ENCODE measurements at places on chromosomes 3 and 15.
A peak's percentile ranks its signal among the peaks of the same experiment; 100 is the strongest.

GRCh38 chr3:147132168-147132567, 274.2 kb downstream of the ZIC4 start:
- no peak for DNase-seq

DNA sequence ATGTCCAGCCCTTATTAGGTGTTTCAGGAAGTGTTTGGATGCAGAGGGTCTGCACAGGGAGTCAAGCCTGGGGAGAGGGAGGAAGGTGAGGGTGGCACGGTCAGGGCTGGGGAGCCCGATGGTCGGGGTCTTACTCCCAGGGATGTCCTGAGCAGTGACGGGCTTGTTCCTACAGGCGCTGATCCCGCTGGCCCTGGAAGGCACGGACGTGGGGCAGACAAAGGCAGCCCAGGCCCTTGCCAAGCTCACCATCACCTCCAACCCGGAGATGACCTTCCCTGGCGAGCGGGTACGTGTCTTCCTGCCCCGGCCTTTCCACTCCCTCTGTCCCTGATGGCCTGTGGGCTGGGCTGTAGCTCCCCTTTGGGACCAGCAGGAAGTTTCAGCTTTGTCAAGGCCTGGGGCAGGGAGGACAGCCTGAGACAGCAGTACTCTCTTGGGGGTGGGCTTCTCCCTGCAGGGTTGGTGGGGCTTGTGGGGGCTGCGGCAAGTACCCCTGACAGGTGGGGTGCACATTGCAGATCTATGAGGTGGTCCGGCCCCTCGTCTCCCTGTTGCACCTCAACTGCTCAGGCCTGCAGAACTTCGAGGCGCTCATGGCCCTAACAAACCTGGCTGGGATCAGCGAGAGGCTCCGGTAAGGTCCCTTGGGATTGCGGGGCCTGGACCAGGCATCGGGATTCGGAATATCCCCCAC, 4.6 kb upstream of the RCCD1 start:
- no peak for DNase-seq

GRCh38 chr15:38455092-38455491, 1.2 kb downstream of the FAM98B start:
- no peak for DNase-seq

DNA sequence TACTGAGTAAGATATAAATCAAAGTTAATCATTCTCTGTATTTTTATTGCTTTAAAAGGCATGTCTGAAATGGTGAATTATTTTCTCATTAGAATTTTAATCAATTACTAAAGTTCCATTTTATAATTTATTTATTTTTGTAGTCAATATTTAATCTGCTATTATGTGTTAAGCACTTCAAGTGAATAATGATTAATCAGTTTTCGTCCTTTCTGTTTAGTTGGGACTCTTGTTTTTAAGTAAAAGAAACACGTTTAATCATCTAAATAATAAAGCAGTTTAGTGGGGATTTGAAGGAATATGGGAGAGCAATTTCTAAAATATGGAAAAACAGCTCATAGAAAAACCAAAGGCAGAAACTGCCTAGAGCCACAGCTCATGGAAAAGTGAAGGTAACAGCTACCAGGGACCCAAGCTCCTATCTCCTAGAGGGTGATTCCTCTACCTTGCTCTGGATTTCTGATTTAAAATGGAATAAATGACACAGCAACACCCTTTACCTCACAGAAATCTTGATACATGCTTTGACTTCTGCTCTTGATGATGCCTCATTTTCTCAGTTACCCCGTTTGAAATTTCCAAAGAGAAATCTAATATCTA, 28.0 kb upstream of the SUCNR1 start:
- DNase-seq = no peak

GRCh38 chr3:64109438-64109837, 86.1 kb upstream of the PSMD6 start:
- no peak for DNase-seq

- DNase-seq = peak; percentile 4
These were observed 132.9 kb upstream of the ZBTB20 start for GRCh38 chr3:115279939-115280338.

DNA sequence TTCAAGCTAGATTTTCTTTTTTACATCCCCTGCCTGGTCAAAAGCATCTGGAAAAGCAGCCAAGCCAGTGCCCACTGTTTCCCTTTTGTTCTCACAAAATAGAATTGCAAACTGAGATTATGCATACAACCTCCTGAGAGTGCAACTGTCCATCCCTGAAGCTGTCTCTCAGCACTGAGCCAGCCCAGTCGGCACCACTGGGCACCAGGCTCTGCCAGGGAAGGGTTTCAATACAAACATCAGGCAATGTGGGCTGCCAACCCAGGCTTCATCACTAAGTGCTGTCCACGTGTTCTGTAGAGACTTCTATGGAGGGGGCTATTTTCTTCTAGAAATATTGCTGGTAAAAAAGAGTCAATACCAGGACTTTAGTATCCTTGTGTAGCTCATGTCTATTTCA, 356.3 kb upstream of the TBL1XR1 start:
- DNase-seq = no peak
